ENCODE measurements at places on chromosomes 1 and 21.
A peak's percentile ranks its signal among the peaks of the same experiment; 100 is the strongest.

DNA sequence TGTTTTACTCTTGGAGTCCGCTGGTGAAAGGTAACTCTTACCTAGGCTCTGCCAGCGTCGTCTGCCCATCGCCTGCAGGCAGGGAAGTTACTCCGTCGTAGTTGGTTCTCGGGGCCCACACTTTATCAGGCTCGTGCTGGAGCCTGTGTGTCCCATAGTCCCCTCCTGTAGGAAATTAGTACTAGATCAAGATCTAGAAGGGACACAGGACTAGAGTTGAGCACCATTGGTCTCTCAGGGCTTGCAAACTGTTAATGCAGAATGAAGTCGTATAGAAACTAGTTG is 940 bp downstream of the SRRM1 start:
- peak; percentile 9 for DNase-seq

DNA sequence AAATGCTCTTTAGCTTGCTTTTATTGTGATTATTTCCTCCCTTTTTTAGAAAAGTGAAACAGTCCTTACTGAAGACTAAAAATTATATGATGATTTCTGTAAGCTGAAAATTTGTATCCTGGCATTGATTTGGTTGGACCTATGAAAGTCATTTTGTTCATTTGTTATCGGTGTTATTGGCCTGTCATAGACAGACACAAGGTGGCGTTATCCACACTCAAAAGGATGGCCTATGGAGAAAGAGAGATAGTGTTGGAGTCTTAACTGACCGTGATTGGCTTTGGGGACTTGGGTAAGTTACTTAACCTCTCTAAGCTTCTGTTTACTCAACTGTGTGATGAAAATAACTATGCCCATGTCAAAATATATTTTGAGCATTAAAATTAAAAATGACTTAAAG is 203.6 kb upstream of the CHODL start:
- peak; percentile 63 for DNase-seq

- DNase-seq: no peak
These were observed 306.2 kb downstream of the PTPRU start for GRCh38 chr1:29542548-29542947.

GRCh38 chr1:109391157-109391556 is 6.6 kb downstream of the SORT1 start:
- peak; percentile 81 for DNase-seq

- DNase-seq: no peak
These were observed 164.3 kb downstream of the MIS18A start for GRCh38 chr21:32114419-32115035.

DNA sequence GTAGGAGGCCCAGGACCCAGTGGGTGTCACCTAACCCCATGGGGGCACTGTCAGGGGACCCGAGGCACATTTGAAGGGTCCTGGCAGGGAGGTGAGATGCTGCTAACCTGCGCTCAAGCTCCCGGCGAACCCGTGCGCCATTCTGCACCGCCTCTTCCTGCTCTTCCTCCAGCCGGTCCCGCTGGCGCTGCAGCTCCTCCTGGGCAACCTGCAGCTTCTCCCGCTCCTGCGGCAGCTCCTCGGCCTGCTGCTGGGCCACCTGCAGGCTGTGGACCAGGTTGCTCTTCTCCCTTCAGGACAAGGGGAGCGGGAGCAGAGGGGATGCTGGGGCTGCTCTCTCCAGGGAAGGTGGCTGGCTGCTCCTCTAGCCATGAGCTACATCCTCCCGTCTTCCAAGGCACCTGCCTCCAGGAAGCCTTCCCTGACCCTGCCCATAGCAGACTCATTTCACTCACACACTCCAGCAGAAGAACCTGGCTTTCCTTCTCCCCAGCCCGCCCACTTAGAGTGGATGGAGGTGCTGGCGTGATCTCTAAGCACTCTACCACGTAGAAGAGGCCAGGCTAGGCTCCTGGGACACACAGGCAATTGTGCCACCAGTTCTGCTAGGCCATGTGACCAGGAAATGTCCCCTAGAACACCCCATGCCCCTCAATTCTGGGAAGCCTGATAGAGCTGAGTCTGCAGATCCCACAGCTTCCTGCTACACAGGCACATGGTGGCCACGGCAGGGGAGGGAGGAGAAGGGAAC is 15.2 kb upstream of the NBPF1 start:
- DNase-seq: no peak

DNA sequence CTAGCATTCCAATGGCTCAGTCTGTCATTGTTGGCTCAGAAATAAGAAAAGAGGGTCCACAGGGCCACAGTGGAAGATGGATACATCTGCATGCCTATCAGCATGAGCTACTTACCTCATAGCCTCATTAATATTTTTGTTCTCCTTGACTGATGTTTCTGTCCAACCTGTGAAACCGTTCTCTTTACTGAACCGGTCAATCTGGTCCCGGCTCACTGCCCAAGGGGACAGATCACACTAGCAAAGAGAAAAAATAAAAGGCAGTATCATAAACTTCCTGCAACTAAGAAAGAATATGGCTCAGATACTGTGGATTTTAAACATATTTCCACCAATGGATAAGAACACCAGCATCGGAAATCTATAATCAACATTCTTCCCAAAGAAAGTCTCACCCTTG is 4.7 kb downstream of the RAB29 start:
- no peak for DNase-seq

- DNase-seq: peak; percentile 81
These were observed at the start of gene TIAM1 for GRCh38 chr21:31343680-31344480. Gene TIAM1, minus strand, starts transcription at chr21:31344261. Its CDS starts 77,289 bp downstream, at chr21:31266972.

DNA sequence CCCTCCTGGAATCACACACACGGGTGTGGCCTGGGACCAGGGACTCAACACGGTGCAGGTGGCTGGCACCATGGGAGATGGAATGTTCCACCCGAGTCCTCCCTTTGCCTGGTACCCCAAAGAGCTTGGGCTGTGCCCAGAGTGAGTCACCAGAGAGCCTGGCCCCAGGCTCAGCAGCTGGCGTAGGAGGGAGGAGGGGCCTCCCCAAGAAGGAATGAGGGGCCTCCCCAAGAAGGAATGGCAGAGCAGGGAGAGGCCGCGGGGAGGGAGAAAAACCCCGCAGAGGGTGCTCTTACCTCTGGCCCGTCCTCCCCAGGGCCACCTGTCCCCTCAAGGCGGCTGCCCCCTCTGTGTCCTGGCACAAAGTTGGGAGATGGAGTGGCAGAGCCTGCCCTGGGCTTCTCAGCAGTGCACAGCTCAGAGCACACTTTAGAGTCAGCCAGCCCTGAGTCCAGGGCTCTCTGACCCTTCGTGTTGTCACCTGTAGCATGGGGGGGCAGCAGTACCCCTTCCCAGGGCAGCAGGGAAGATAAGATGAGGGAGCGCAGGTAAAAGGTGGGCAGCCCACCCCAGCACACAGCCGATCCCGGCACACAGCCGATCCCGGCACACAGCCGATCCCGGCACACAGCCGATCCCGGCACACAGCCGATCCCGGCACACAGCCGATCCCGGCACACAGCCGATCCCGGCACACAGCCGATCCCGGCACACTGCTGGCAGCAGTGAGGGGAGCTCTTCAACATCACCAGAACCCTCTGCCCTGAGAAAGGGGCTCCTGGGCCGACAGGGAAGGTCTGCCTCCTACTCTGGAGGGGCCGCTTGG is 20.2 kb upstream of the KCNAB2 start:
- DNase-seq: no peak

- peak; percentile 47 for DNase-seq
These were observed 217.7 kb downstream of the URB2 start for GRCh38 chr1:229843627-229844238.

DNA sequence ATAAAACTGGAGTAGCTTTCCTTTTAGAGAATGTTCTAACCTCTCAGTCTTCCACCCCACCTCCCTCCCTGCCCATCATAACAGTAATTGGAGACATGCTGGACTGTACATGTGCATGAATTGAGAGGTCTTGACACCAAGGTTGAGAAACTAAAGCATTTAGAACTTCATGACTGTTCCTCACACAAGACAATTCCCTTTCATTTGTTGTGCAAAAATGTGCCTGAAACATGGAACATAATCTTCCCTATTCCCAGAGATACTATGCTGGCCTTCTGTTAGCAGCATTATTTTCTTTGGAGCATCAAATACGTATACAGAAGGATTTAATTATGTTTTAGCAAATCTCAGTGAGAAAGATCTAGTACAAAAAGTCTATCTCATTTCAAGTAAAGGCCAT is 97.5 kb upstream of the KCNE2 start:
- no peak for DNase-seq

DNA sequence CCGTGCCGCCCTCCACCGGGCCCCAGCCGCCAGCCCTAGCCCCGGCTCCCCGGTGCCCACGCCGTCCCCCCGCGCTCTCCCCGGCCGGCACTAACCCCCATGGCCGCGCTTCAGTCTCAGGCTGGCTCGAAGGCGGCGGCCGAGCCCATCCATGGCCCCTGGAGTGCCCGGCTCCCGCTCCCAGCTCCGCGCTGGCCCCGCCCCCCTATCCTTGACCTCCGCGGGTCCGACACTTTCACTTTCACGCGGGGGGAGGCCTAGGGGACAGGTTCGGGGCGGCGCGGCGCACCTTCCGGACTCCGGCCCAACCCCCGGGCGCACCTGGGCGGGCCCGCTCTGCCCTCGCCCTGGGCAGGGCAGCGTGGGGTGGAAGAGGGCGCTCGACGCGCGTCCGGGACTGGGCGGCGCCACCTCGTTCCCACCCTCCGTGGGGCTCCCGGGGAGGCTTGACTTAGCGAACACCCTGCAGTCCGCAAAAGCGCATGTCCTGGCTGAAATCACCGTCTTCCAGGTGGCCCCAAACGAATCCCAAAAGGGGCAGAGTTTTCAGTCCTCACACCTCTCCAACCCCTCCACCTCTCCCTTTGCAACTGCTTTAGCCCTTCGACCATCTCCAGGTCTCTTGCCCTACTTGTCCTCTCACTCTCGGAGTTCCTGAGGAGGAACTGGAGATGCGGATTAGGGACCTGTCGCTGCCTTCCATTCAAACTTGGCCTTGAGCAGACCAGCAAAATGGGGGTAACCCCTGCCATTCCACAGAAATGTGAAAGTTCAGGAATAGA is 3.9 kb upstream of the DENND2D start:
- DNase-seq: no peak

DNA sequence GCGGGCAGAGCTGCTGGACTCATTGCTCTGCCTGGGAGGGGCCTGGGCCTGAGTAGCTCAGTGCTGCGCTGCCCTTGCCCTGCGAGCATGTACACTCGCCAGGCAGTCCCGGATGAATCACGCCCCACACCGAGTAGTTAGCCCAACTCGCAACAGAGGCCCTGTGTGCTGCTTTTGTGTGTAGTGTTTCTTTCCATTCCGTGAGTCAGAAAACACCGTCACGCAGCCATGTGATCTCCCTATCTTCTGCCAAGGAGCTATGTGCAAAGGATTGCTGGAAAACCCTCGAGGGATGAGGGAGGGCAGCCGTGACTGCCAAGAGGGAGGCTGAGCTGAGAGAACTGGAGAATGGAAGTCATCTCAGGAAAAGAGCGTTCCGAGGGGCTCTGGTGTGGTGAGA is 37.3 kb downstream of the NENF start:
- peak; percentile 98 for DNase-seq

GRCh38 chr1:203626910-203627246 is 246 bp downstream of the ATP2B4 start:
- DNase-seq: no peak

DNA sequence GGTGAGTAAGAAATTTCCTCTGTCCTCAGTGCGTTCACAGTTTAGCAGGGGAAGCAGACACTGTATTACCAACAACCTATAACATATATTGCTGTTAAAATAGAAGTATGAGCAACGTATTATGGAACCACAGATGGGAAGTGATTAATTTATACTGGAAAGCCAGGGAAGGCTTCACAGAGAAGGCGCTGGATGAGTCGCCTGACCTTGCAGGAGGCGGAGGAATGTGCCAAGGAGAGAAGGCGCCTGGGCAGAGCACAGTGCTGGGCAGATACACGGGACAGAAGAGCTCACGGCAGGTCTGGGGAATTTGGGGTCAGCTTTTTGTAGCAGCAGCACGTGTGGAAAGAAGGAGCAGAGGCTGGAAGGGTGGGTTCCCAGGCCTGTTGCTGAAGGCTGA is 116.3 kb downstream of the DHRS3 start:
- peak; percentile 51 for DNase-seq

DNA sequence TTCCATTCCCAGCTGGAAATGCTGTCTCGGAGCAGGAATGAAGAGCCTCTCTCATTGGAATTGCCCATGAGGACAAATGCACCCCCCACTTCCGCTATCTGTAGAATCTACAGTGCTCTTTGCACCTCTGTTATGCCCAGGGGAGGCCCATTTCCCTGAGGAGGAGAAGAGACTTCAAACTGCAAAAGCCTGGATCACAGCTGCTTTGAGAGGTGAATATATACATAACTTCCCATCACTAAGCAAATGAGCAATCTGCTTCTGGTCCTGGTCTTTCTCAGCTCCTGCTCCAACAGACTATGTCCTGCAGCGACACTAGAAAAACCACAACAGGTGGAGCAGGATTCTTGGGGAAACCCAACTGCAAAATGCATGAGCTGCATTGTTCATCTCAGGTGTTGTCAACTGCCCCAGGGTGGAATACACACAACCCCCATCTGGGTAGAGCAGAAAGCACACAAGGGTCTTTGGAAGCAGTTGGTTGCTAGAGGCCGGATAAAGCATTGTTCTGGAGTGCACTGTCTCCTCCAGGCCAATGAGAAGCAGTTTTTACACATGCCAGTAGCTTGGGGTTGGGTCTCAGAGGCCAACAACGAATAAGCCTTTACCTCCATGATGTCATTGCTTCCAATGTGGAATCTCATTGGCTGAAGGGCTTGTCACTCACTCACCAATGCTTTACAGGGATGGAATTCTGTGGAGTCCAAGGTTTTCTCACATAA is 67.7 kb upstream of the RAB4A start:
- peak; percentile 77 for DNase-seq

DNA sequence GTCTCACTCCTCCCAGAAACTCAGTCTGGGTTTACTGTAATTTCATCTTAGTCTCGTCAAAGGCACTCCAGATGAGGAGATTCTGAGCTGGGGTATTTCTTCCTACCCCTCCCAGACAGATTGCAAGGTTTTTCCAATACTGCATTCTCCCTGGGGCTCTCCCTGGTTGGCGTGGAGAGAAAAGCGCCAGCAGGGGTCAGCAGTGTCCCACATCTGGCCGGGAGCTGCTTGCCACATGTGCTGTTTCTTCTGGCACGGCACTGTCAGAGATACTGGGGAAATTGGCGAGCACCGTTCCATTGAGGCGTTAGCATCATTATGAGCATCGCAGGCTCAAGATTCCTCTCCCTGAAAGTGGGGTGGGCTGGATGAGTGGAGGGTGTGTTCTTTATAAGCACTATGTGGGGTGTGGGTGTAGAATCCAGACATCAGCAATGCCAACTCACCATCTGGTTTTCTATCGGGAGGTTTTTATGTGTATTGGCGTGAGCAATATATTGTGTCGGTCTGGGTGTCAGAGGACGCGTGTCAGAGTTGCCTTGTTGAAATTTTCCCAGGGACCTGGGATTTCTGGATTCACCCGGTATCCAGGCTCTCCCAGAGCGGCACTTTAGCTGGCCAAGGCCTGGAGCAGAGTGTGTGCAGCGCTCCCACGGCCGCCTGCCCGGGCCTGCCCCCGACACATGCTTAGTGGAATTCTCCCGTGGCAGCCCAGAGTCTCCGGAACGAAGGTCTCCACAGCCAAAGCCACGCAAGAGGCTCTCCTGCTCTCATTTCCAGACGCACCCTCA is 8.0 kb upstream of the NAV1 start:
- DNase-seq: peak; percentile 91

GRCh38 chr21:34884346-34884929 is 164.7 kb downstream of the RUNX1 start:
- DNase-seq: no peak
